MG63 (cell line): ENCODE measurements at places on chromosomes 6 and 20. TPM values are rescaled to one million over a fixed set of nuclear protein-coding genes. Genes with fewer than 3 reads are reported as not detected.

DNA sequence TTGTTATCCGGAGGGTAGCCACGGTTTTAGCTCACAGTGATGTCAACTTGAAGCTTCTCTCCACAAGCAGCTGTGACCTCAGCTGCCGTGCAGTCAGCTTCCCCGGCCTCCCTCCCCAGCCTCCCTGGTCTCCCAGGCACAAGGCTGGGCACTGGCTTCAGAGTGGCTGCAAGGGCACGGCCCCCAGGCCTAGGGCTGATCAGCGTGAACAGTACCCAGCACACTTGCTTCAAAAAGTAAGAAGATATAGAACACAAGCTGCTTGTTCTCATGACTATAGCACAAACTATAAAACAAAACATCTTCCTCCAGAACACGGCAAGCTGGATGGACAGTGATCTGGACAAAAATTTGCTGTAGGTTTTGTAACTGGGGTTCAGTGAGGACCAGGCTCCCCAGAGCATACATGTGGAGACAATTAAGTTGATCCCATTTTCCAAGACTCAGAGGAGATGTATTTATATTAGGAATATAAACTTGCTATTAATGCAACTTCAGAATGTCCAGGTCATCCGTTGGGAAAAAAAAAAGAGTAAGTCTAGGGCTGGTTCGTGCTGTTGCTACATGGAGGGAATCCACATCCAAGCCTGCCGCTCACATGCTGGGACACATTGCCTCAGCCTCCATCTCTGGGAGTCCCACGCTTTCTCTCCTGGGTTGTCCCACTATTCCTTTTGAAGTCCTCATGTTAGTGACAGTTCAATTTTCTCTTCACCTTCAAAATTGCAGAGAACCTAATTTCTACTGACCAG lies 199.4 kb upstream of the THBS2 start:
- no peak for DNase-seq

DNA sequence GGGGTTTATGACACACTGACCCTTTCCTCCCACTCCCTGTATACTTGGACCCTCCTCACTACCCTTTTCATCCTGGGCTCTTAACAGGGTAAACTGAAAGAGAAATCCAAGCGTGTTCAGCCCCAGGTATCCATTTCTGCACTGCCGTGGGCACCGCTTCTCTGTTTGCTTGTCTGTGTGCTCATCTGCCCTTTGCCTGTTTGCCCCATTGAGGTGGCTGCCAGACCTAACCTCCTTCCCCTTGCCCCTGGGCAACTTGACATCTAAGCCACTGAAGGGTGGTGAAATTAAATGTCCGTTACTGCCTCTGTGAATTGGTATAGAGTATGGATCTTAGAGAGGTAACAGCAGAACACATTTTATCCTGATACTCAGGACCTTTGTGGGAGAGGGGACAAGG lies 38.7 kb downstream of the ACSS2 start:
- DNase-seq, result no peak

DNA sequence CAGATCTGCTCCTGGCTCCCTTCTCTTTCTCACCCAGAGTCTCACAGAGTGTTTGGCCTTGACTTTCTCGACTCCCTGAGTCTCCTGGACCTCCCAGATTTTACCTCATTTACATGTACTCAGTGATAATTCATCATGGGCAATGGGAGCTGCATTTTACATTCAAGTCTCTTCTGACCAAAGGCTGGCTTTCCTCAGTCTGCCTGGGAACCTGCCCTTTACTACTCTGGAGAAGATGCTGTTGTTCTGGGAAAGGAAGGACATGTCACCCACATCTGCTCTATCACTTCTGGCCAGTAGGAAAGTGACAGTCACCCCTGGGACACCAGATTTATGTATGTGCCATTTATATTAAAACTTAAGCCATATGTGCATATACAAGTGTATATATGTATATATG lies 7.4 kb downstream of the LRRN4 start:
- DNase-seq, result no peak

GRCh38 chr20:13788167-13788834 lies 3.5 kb downstream of the NDUFAF5 start:
- DNase-seq, result peak; percentile 57

HSPA12B gene
- total RNA-seq, result 0.03 TPM in 1 of 2 replicates, not detected in the other

JPH2 gene
- 6.5 and 9.9 TPM in 2 replicates for total RNA-seq

BANF2 gene
- not detected in 2 replicates for total RNA-seq
